CD4-positive, alpha-beta T cell treated with Interleukin-4 for 4 hours (primary cell): ENCODE measurements at places on chromosomes 1 and 21.

GRCh38 chr1:63674238-63674864, 81.1 kb downstream of the PGM1 start:
- no peak for DNase-seq

- DNase-seq: no peak
These were observed 11.6 kb upstream of the BARHL2 start for GRCh38 chr1:90728502-90729287.

DNA sequence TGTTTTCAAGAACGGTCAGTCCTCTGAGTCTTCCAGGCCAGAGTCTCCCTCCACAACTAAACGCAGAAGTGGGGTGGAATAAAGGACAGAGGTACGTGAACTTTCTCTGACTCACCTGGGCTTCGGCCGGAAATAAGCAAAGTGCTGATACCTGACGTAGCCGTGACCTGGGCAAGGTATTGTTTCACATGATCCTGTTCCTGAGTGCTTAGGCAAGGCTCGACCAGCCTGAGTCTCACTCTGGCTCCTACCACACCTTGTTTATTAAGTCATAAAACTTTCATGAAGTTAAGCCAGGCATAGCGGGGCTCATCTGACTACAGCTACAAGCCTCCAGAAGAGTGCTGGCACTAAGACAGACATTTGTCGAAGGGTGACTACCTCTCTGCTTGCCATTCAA, 327.5 kb downstream of the SETD4 start:
- no peak for DNase-seq

GRCh38 chr1:44909901-44910544, 67.0 kb upstream of the PTCH2 start:
- DNase-seq: no peak

DNA sequence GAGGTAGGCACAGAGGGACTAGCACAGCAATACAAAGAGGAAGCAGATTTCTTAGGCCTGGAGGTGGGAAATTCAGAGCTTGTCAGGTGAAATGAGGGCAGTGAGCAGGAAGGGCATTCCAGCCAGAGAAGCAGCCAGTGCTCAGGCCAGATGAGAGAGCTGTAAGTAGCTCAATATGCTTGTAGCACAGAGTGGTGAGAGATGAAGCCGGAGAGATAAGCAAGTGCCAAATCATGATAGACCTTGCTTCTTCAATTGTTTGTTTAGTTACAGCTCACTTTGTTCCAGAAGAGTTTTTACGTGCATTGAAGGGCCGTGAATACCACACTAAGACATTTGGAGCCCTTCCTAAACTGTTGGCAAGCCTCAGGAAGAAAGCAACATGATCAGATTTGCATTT, 42.0 kb upstream of the ADAMTS1 start:
- DNase-seq: no peak

DNA sequence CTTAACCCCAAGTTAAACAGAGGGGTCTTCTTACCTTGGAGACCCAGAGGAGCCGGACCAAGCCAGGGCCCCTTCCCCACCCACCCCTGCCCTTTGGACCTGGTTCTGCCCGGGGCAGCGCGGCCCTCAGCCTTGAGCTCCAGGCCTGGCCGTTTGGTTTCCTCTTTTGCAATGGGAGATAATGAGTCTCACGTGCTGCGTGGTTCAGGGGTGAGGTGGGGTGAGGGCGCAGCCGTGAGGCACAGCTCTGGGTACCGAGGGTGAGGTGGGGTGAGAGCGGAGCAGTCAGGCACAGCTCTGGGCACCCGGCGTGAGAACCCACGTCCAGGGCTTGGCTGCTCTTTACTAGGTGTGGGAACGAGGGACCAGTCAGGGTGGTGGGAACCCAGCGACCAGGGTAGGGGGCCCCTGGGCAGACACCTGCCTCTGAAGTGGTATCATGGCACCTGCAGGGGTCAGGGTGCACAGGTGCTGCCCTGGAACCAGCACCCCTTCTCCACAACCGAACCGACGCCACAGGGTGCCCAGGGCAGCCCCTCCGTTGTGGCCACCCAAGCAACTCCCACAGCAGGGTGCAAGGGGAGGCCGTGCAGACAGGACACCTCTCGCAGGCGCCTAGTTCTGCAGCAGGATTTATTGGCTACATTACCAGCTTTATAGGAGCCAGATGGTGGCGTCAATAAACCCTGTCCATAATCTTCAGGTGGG, 182.2 kb downstream of the PRDM16 start:
- DNase-seq: no peak

DNA sequence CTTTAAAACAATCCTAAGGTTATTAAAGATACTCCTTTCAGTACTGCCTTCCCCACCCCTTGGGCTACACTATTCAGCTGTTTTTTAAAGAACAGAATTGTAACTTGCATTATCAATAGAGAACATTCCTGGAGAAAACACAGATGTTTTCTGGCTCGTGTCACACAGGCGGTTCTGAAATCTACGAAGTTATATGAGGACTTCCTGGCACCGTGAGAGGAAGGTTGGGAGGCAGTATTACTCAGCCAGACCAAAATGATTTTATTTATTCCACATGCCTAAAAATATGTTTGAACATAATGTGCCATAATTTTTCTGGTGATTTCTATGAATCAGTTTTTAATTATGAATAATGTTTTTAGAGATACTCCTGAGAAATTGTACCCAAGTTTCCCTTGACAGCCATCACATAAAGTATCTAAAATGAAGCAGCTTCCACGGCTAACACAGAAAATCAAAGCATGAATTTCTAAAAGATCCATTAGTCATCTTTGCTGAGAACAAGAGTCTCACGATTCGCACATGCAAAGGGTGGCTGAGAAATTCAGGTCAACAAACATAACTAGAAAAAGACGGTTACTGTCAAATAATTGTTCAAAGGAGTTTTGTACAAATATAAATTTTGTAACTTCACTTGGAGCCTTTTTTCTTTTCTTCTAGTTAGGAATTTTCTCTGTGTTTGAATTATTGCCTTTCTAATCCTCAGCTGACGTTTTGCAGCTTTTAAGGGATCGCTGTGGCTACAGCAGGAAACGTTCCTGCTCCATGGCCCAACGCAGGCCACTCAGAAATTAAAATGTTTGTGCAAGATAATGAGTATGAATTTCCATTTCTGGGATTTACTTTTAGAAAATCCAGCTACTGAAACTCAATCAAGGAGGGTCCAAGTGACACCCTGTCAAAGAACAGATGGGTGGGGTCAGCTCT, 8.0 kb upstream of the SIM2 start:
- no peak for DNase-seq

- DNase-seq: no peak
These were observed 119.0 kb upstream of the ADGRL2 start for GRCh38 chr1:81681601-81682266.
